Naive thymus-derived CD8-positive, alpha-beta T cell (primary cell): ENCODE measurements at places on chromosomes 2 and 18.
A peak's percentile ranks its signal among the peaks of the same experiment; 100 is the strongest.

- DNase-seq: no peak
These were observed 4.4 kb downstream of the SMAD7 start for GRCh38 chr18:48946329-48946835.

DNA sequence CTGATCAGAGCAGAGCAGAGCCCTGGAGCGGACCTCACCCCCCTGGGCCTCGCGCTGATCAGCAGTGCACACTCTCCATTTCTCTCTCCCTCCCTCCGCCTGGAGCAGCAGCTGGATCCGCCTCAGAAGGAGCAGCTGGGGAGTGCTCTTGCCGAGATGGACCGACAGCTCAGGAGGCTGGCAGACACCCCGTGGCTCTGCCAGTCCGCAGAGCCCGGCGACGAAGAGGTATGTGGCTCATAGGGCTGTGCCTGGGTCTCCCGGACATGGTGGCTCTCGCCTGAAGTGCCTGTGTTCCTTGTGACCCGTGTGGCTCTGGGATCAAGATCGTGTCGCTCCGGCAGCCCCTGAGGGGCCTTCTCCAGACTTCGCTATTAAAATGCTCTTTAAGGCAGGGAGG, 102.5 kb downstream of the USP40 start:
- DNase-seq: no peak

GRCh38 chr2:177550264-177551200, 158.0 kb downstream of the AGPS start:
- DNase-seq: no peak

GRCh38 chr2:159192371-159192918, 94.1 kb downstream of the WDSUB1 start:
- DNase-seq: no peak

DNA sequence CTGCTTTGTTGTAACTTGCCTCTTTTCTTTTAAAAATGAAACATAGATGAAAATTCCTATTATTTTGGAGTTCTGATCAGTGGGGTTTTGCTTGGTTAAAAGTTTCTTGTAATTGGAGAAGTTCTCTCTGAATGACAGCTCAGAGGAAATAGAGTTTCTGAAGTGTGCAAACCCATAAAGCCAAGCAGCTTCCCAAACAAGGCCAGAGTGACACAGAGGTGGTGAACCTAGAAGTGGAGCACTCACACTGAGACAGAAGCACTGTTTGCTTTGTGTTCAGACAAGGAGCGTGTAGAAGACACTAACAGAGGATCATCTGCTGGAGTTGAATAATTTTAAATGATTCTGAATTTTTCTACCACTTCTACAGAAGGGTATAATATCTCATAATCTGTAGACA, 49.2 kb downstream of the FBXO48 start:
- no peak for DNase-seq

- no peak for DNase-seq
These were observed 113.1 kb downstream of the GATA6 start for GRCh38 chr18:22282311-22283115.

DNA sequence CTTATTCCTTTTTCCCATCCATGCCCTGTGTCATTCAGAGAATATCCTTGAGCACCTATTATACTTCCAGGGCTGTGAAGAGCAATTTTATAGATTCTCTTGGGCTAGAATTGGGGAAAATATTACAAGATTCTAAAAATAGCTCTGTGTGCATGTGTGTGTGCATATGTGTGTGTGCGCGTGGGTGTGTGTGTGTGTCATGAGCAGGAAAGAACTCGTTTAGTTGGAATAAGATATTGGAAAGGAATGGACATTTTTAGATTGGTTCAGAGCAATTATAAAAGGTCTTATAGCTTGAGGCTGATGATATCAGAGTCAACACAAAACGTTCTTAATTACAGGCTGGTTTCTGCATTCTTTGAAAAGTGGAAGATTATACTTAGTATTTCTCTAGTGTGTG, 212.1 kb upstream of the COPS8 start:
- no peak for DNase-seq

DNA sequence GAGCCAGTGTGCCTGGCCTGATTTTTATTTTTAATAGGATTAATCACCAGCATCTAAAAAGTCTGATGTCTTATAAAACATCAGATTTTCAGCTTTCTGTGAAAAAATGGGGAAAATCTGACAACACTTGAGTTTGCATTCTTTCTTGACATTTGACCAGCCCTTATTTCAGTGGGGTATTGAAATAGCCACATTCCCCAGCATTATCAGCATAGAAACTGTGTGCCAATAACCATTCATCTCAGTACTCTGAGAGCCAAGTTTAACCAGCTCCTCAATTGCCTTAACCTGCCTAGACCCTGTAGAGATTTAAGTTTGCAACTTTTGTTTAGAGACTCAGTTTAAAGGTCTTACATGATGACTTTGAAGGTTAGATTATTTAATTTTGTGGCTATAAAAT, 155.0 kb downstream of the CERS6 start:
- DNase-seq: no peak

- no peak for DNase-seq
These were observed 31.3 kb downstream of the PTPRM start for GRCh38 chr18:7598167-7599047.

- DNase-seq: no peak
These were observed 39.8 kb downstream of the IWS1 start for GRCh38 chr2:127486247-127487058.

GRCh38 chr2:118032169-118033013, 18.5 kb upstream of the CCDC93 start:
- no peak for DNase-seq

DNA sequence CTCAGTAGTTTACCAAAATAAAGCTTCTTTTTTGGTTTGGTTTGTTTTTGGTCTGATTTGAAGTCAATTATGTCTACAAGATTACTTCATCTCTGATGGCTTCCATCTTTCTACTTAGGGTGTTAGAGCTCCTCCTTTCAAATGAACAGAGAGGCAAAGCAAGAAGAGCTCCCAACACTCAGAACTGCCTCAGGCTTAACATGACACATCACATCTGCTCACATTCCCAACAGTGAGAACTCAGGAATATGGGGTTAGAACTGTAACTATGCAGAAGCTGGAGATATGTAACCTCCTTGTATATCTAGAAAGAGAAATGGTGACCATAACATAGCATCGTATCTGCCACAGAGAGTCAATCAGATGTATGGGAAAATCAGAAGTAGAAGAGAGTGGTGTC, 11.4 kb upstream of the LRATD1 start:
- no peak for DNase-seq

DNA sequence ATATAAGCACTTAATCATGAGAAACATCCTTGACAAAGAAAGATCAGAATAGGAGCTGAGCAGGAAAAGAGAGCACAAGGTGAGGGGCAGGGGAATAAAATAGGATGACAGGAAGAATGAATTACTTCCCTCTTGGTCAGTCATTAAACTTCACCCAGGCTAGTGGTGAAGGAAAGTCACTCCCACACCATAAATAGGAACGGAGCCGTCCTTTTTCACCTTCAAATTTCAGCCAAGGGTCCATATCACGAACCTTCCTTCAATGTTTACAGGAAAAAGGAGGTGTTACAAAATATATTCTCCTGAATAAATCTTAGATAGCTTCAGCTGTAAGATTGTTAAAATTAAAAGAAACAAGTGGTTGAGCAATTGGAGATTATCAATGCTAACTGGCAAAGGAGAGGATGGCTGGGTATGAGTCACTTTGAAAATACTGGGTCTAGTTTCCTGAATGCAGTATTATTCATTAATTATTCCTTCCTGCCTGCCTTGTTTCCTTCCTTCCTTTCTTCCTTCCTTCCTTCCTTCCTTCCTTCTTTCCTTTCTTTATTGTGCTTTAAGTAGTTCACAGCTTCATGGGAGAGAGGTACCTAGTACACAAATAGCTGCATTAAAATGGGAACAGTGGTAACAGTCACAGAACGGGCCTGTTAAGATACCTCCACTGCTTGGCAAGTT, 292.3 kb upstream of the ID2 start:
- no peak for DNase-seq

DNA sequence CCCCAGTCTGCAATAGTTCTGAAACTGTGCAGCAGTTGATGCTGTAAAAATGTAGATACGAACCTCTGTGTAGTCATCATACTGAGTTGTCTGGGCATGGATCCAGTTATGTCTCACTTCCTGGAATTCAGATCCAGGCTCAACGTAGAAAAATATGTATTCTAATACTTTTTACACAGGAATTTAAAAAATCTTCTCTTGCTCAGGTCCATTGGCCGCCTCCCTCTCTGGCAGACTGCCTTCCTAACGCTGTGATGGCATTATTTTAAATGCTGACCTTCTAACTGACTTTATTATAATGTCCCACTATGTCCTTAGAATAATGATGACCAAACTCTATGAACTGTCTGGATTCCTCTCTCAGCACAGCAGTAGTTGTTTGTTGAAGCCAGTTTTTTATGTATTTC, 119.6 kb downstream of the FEZ2 start:
- no peak for DNase-seq

GRCh38 chr2:29361231-29361630, 246.0 kb downstream of the CLIP4 start:
- no peak for DNase-seq

GRCh38 chr18:22346401-22346952, 71.2 kb downstream of the CTAGE1 start:
- peak; percentile 18 for DNase-seq

DNA sequence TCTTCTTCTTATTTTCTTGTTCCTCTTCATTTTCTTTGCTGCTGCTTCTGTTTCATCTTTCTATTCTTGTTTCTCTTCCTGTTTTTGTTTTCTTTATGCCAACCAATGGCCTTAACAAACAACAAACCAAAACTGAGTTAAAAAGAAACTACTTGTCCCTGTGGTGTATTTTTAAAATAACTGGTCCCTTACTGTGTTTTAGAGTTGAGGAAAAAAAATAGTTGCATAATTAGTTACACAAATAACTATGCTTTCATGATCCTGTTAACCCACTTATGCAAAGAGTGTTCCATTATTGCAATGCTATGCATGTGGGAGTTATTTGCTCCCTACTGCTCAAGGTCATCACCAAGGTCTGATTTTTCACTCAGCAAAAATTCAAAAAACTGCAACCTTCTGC, 39.5 kb upstream of the IMP4 start:
- DNase-seq: no peak

GRCh38 chr18:24272229-24272525, 125.4 kb downstream of the OSBPL1A start:
- DNase-seq: no peak

DNA sequence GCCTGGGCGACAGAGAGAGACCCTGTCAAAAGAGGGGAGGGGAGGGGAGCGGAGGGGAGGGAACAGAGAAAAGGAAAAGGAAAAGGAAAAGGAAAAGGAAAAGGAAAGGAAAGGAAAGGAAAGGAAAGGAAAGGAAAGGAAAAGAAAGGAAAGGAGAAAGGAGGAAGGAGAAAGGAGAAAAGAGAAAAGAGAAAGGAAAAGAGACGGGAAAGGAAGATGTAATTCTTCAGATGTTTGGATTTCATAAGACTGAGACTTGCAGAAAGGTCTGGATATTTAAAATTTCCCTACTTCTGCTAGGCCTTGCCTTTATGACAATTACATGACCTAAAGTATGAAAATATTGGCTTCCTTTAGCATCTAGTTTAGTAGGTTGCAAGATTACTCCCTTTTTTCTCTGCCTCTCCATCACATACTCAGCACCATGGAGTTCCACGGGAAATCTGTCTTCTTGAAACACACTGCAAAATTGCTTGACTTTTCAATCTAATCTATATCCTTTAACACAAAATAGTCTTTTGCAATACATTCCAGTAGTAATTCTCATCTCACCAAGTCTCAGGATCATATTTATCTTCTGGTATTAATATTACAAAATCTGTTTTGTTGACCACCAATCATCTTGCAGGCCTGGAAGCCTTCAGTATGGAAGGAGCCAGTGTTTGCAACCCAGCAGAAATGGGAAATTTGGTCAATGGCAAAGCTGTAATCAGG, 383.5 kb downstream of the ZEB2 start:
- no peak for DNase-seq

DNA sequence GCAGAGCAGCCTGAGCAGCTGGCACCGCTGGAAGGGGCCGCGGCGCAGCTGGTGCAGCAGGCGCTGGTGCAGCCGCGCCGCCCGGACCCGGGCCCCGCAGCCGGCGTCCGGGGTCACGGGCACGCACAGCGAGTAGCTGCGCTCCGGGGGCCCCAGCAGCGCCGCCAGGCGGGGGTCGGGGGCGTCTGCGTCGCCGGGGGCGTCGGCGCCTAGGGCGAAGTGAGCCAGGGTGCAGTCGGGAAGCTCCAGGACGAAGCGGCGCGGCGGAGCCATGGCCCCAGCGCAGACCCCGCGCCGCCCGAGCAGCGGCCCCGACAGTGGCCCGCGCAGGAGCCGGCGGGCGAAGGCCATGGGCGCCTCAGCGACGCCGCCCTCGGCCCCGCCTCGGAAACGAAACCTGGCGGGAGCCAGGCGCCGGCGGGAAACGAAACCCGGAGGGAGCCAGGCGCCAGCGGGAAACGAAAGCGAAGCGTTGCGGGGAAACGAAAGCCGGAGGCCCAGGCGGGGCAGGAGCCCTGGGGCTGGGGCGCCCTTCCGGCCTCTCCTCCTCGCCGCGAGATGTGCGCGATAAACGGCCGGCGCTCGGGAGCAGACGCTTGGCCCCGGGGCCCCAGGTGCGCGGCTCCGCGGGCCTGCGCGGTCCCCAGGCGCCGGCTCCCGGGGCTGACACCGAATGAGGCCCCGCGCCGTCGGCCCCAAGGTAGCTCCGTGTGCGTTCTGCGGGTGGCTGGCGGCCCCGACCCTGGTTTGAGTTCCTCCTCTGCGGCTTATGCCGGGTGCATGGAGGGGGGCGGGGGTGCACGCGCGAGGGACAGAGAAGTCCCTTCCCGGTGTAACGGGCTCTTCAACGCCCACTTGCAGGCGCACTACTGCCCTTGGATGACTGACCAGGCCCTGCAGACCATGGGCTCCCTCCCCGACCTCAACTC, at the start of gene CMPK2:
TSS of gene CMPK2 (minus strand) at position 562 of the 929 bp plus-strand sequence. CDS start at position 351, 211 bp downstream.
- DNase-seq: peak; percentile 84

DNA sequence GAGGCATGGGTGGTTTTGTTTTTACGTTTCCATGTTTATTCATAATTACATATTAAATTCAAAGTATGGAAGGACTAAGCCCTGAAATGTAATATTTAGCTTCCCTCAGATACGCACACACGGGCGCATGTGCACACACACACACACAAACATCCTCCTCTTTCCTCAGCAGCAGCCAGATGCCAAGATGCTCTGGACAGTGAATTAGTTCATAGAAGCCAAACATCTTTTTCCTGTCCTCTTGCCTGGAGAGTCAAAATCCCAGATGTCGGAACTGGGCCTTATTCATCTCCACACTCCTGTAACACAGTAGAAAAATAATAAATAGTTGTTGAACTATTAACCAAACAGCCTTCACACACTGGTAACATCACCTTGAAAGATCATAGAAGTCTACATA, 273.1 kb downstream of the SP3 start:
- no peak for DNase-seq

DNA sequence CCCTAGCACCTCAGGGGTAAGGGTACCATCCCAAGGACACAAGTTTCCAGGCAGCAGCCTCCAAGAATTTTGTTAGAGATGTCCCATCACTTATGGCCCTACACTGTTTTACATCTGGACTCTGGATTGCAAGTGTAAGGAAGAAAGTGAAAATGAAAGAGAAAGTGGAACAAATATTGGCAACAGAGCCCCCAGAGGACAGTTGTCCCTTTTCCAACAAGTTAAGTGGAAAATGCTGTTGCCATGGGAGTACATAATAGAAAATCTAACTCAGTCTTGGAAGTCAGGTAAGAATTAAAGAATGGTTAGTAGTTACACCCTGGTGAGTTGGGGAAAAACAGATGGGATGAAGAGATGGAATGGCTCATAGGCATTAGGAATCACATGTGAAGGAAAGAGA, 50.6 kb downstream of the TTC21B start:
- no peak for DNase-seq
